Keratinocyte (primary cell): ENCODE measurements at places on chromosomes 1 and 21.

GRCh38 chr1:206025283-206025820 is 1.7 kb upstream of the CTSE start:
- DNase-seq, result no peak

DNA sequence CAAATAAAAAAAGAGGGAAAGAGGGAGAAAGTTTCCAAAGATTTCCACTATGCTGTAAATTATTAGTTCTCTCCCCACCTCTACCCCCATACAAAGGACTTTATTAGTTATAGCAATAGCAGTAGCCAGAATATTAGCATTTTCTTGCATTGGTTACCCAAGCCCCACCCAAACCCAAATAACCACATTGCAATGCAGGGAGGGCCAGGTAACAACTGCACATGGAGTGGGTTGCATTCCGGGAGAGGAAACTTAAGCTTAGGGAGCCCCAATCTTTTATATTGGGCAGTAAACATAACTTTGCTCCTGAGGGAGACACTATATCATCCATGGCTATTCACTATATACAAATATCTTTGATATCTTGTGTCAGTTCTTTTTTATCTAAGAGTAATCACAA is 6.0 kb downstream of the ADIPOR1 start:
- DNase-seq, result no peak

DNA sequence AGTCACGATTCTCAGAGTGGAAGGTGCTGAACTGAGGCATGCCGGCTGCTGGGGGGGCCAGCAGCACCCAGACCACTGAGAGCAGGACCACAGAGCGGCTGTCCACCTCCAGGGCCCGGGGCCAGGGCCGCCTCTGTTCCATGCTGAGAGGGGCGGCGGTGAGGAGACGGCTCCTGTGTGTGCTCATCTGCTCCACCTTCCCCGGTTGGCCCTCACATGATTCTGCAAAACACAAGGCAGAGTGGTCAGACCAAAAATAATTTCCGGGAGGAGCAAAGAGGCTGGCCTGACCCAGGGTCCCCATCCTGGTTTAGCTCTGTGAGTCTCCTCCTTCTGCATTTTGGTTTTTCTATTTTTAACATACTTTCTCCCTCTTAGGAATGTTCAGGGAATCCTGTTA is 26.4 kb downstream of the PLXNA2 start:
- DNase-seq, result no peak

DNA sequence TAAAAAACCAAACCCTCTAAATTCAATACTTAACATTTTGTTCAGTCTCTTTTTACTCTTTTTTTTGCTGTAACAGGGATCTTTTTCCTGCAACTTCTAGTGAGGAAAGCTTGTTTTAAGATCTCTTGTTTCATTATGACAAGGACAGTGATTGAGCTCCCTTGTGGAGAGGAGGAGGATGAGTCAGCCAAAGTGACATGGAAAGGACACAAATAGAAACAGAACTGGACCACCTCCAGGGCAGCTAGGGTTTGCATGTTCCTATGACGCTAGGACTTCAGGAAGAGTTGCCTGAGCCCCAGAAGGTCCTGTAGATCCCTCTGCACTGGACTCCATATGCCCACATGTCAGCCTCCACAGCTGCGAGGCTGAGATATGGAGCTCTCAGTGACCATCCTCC is 212.6 kb upstream of the FAM78B start:
- DNase-seq, result no peak

GRCh38 chr1:40350391-40350790 is 23.1 kb upstream of the SMAP2 start:
- DNase-seq, result no peak

- no peak for DNase-seq
These were observed 4.2 kb downstream of the SLAMF7 start for GRCh38 chr1:160743266-160743665.

DNA sequence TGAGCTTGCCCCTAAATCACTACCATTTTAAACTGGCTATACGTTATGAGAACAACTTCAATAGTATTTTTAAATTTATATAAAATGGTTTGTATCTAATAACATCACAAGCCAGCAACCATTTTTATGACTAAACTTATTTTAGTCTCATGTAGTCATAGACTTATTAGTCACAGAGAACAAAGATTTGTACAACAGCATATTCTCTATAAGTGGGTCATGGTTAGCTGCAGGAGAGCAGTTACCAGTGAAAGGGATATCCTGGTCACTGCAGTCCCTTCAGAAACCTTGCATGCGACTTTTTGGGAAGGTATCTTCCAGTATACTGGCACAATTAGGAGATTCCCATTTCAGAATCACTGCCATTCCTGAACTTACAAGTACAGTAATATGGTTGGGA is 90.0 kb downstream of the HFM1 start:
- DNase-seq, result no peak

DNA sequence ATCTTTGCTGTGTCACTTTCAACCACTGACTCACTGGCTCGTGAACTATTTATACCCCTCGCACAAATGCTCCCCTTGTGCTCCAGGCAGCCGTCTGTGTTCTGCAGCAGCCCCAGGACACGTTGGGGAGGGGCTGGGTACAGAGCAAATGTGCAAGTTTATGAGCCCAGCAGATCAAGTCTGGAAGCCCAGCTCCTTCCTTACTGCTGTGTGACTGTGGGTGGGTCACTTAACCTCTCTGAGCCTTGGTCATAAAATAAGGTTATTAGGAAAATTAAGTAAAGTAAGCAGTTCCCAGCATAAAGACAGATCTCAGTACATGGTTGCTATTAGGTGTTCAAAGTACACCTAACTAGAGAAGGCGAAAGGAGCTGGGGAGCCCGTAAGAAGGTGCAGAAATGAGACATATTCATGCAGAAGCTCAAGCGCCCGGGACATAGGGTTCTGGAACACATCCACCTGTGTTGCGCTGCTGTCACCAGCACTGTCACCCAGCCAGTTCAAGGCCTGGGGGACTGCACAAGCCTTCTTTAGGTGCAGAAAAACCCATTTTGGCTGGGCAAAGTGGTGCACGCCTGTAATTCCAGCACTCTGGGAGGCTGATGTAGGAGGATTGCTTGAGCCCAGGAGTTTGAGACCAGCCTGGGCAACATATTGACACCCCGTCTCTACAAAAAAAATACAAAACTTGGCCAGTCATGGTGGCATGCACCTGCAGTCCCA is 13.8 kb downstream of the EFHD2 start:
- DNase-seq, result no peak

DNA sequence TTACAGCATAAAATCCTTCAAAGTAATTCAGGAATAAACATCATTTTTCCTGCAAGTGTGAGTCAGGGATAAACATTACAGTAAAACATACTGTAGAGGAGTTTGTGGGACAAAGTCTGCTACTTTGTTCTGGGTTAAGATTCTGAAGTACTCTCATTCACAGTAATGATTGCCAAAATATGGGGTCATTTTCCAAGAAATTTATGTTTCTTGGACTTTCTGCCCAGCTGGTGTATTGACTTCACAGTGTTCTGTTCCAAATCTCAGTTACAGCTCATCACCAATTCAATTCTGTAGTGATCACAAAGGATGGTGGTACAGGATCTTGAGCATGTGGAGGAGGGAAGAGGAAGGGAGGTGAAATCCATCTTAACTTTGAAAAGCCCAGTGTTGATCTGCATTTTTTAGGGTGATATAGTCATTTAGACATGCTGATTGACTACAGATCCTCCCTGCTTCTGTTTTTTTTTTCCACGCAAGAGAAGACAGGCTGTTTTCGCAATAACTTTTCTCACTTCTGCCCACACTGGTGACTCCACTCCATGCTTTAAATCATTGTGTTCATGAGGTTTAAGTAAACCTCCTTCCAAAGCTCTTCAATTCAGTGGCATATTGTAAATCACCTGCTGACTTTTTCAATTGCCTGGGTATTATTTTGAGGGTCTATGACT is 60.4 kb upstream of the C1orf53 start:
- no peak for DNase-seq

DNA sequence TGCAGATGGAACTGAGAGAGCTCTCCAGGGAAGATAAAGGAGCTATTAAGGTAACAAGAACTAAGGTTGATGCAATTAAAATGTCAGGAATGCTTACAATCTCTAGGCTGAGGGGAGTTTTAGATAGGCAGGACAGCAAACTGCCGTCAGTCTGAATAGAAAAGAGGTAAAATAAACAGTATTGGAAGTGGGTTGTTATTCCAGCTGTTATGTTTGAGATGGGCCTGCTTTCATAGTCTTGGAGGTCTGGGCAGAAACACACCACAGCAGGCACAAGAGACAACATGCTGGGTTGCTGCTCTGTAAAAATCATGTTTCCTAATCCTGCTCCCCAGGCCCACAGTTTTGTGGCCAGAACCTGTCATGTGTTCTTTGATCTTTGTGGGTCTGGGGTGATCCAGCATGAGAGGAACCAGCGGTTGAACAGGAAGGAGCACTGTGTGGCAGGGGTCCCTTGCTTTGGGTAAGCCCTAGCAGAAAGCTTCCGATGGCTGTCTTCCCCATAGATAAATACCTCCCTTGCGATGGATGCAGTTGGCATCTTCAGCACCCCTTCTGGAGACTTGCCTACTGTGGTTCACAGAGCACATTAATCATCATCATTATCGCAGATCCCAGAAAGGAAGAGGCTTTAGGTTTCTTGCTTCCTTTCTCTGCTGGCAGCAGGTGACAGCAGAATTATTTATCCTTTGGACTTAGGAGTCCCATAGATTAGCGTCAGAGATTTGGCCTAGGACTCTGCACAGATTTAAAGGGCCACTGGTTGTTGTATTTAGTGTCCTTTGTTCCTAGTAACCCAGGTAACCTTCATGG is 97.1 kb downstream of the AK5 start:
- DNase-seq, result no peak

- no peak for DNase-seq
These were observed 80.7 kb downstream of the JMJD4 start for GRCh38 chr1:227654431-227654830.

GRCh38 chr21:36639769-36640168 is 59.1 kb upstream of the SIM2 start:
- DNase-seq, result no peak

GRCh38 chr1:201925981-201926645 is 20.2 kb downstream of the LMOD1 start:
- DNase-seq, result no peak

- no peak for DNase-seq
These were observed 204.3 kb downstream of the KCNJ6 start for GRCh38 chr21:37711836-37712568.

DNA sequence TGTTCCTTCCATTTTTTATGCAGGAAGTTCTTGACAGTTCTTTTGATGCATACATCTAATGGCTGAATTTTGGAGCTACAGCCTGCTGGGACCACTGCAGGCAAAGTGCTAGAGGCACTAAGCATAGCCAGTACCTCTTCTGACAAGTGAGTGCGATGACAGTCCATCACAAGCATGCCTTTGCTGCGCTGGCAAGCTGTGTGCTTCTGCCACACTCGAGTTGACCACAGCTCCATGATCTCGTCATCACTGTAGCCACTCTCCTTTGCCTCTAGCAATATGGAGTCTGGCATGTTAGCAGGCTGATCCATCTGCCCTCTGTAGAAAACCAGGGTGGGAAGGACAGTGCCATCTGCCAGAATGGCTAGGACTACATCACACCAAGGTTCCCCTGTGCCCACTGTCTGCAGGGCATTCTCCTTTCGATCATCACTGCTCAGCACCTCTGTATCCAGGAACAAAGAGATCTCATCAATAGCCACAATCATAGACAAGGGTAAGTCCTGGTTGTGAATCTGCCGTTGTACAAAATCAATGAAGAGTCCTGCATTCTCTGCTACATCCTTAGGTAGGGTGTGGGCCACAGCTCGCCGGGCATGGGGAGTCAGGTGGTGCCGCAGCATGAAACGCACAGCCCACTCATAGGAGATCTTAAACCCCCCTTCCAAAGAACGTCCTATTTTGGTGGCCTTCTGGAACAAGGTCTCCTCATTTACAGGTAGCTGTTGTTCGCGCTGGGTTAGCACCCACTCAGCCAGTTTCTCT is 6.0 kb downstream of the PSMB4 start:
- no peak for DNase-seq

DNA sequence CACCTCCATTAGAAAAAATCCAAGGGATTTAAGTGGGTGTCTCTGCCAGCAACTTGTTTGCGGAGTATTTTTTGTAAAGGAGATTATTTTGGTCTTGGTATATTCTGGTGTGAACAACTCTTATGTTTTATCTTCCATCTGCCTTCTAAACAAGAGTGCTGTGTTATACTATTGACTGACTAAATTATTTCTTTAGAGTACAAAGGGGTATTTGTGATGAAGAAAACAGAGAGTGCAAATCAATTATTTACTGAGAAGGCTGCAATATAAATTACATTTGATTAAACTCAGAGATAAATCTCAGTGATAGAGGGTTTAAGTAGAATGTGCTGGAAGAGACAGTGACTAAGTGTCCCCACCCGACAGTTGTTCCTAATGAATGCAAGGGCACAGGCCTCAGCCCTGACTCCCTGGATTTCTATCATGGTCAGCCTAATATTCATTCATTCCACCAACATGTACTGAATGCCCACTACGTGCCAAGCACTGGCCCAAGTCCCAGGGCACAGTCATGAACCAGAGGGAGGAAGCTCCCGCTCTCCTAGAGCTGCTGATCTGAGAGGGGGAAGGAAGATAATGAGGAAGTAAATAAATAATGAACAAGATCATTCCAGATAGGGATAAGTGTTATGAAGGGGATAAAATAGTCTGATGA is 196.9 kb upstream of the C8B start:
- no peak for DNase-seq

DNA sequence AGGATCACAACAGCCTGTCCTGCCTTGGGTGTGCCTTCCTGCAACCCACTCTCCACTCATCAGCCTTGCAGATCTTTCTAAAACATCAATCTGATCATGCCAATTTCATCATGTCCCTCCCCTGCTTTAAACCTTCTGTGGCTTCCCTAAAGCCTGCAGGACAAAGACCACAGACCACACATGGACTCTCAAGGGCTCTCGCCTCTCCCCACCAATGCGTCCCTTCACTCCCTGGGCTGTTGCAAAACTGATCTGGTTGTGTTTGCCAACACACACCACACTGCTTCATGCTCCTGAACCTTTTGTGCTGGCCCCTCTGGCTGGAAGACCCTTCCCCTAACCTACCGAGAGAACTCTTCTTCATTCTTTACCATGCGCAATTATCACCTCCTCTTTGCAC is 72.4 kb downstream of the ITPKB start:
- DNase-seq, result no peak

DNA sequence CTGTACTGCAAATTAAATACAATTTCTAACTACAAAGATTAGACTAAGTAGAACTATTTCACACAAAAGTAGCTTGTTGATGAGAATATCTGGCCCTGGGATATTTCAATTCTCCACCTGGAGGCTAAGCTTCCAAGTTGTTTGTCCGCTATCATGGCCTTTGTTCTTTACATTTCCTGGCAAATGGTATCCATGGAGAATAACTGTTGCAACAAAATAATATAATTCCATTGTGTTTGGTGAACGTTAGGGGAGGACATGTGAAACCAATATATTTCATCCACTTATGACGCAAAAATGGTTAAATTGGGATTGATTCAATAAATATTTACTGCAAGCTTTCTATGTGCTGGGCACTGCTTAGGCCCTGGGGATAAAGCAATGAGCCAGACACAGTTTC is 565.4 kb downstream of the PTPRC start:
- DNase-seq, result no peak
